ENCODE measurements at places on chromosomes 6 and 20. TPM values are rescaled to one million over a fixed set of nuclear protein-coding genes. Genes with fewer than 3 reads are reported as not detected.

Gene HLA-DQB1
- total RNA-seq, result 9.3 TPM

Gene TNXB
- 10.5 TPM for total RNA-seq

Gene SIRPB1
- total RNA-seq, result 3.3 TPM

DNA sequence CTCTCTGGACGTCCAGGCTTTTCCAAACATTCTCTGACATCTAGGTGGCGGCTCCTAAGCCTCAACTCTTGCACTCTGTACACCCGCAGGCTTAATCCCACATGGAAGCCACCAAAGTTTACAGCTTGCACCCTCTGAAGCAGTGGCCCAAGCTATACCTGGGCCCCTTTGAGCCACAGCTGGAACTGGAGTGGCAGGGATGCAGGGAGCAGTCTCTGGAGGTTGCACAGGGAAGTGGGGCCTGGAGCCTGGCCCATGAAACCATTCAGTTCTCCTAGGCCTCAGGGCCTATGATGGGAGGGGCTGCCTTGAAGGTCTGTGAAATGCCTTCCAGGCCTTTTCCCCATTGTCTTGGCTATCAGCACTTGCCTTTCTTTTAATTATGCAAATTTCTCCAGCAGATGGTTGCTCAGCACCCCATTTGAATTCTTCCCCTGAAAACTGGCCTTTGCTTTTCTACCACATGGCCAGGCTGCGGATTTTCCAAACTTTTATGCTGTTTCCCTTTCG, 64.9 kb downstream of the IRF4 start:
- H3K27me3 ChIP-seq, result no peaks in the 10 kb centered on the region
- DNase-seq, result no peak
- H3K4me3 ChIP-seq, result no peak overlapping the region
- H3K27ac ChIP-seq, result no peak overlapping the region

GRCh38 chr6:132768051-132768517, 10.4 kb upstream of the VNN2 start:
- H3K27me3 ChIP-seq, result no peaks in the 10 kb centered on the region
- H3K4me1 ChIP-seq, result no peaks in the 10 kb centered on the region
- H3K4me3 ChIP-seq, result no peak overlapping the region
- DNase-seq, result no peak
- no peak overlapping the region for H3K27ac ChIP-seq

GRCh38 chr20:3081641-3082040, 2.9 kb downstream of the AVP start:
- no peaks in the 10 kb centered on the region for H3K27me3 ChIP-seq
- no peak overlapping the region for H3K4me3 ChIP-seq
- H3K36me3 ChIP-seq, result no peaks in the 10 kb centered on the region
- DNase-seq, result no peak
- H3K4me1 ChIP-seq, result peaks cover 5% of the 10 kb centered on the region
- H3K27ac ChIP-seq, result no peak overlapping the region

GRCh38 chr6:159742165-159742564, 14.9 kb downstream of the WTAP start:
- no peak overlapping the region for H3K27ac ChIP-seq
- H3K4me1 ChIP-seq, result peaks cover 45% of the 10 kb centered on the region
- no peak for DNase-seq
- H3K27me3 ChIP-seq, result no peaks in the 10 kb centered on the region
- no peak overlapping the region for H3K4me3 ChIP-seq
- H3K36me3 ChIP-seq, result peaks cover 100% of the 10 kb centered on the region

DNA sequence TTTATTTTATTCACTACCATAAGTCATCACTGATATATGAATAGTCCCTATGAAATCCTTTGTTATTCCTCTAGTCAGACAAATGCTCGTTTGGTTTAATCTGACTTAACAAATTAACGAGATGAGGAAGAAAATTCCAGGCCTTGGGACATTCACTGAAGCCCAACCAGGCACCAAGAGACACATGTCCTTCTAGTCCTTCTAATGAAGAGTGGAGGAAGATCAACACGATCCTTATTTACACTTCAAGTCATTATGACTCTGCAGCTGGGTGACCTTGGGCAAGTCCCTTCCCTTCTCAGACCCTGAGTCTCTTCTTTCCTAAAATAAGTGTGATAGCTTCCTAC, 117.5 kb downstream of the CEBPB start:
- peak overlapping the region; percentile 94 for H3K27ac ChIP-seq
- no peaks in the 10 kb centered on the region for H3K36me3 ChIP-seq
- no peaks in the 10 kb centered on the region for H3K27me3 ChIP-seq
- peaks cover 38% of the 10 kb centered on the region for H3K4me1 ChIP-seq
- no peak for DNase-seq
- H3K4me3 ChIP-seq, result no peak overlapping the region
